ENCODE measurements at places on chromosomes 6 and 20.

DNA sequence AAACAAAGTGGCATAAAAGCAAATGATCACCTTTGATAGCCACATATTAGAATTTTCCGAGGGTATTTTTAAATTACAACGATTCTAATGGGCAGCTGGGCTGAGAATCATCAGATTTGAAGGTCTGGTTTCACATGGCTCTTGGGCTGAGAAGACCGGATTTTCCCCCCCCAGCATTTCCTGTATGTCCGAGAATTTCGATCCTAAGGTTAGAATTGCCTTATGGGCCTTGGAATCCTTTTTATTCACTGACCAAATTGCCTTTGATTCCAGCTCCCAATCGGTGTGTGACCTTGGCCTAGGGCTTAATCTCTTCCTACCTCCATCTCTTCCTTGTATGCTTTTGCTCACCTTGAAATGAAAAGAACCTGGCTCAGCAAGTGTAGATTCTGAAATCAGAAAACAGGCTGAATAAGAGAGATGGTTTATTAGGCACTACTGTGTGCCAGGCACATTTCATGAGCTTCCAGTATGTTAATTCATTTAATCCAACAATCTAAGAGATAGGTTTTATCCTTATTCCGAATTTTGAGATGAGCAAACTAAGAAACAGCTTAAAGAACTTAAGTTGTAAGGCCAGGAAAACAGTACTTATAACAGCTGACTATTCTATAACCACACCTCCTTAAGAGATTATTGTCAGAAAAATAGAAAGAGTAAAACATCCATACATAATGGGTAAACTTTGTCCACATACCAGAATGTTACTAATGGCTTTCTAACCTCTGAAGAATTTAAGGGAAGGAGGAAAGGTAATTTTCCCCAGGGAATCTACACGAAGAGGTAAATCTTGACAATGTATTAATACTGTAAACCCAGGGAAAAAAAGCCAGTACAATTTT lies 39.4 kb downstream of the HFE start:
- H3K27ac ChIP-seq: peak overlapping the region; percentile 96
- H3K36me3 ChIP-seq: peaks cover 12% of the 10 kb centered on the region
- H3K4me1 ChIP-seq: peaks cover 9% of the 10 kb centered on the region
- peak overlapping the region; percentile 99 for H3K4me3 ChIP-seq
- no peak for DNase-seq
- H3K27me3 ChIP-seq: no peaks in the 10 kb centered on the region

DNA sequence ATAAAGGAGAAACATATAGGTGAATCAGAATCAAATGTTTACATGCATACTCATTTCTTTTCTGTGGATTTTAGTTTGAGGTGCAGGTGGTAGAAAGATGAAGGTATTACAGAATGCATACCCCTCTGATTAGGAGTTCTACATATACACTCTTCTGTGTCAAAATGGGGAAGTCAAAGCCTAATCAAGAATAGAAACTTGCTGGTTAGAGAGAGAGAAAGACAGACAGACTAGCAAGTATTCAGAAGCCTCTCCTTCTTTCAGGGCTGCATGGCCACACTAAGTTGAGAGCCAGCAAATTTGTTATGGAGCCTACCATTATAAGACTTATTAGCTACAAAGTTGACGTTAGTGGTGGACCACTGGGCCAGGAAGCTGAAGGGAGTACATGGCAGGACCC lies 358.3 kb upstream of the EYS start:
- no peaks in the 10 kb centered on the region for H3K36me3 ChIP-seq
- H3K4me1 ChIP-seq: no peaks in the 10 kb centered on the region
- no peak for DNase-seq
- no peak overlapping the region for H3K27ac ChIP-seq
- H3K27me3 ChIP-seq: no peaks in the 10 kb centered on the region

DNA sequence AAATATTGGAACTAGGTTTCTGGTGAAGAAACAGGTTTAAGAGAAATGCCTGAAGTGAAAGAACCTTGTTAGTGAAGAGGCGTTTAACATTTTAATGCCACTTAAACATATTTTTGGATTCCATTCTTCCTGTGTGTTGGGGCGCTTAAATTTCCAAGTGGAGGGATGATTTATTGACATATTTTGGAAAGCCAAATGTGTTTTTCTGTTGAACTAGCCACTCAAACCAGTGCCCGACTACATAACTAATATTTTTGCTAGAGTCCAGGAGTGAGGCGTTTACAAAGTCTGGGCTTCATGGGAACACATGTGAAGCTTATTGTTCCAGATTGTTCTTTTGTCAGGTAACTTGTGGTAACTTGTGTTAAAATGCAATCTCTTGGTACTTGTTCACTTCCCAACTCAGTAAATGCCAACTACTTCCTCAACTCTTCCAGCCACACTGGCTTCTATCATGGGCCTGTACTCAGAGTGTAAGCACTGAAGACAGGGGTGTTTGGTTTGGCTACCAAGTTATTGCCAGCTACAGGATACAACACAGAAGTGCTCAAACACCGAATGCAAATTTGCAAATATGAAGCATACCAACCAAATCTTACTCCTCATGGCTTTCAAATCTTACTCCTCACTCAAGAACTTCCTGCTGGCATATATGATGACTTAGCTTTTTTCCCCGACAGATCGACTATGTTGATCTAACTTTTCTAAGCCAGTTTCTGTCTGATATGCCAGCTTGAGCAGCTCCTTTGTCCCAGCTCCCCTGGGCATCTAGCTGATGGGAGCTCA lies 2.0 kb upstream of the ZNFX1 start:
- DNase-seq: no peak
- H3K36me3 ChIP-seq: peaks cover 50% of the 10 kb centered on the region
- H3K27ac ChIP-seq: no peak overlapping the region
- peaks cover 21% of the 10 kb centered on the region for H3K4me1 ChIP-seq
- H3K27me3 ChIP-seq: no peaks in the 10 kb centered on the region
- H3K4me3 ChIP-seq: peak overlapping the region; percentile 94

DNA sequence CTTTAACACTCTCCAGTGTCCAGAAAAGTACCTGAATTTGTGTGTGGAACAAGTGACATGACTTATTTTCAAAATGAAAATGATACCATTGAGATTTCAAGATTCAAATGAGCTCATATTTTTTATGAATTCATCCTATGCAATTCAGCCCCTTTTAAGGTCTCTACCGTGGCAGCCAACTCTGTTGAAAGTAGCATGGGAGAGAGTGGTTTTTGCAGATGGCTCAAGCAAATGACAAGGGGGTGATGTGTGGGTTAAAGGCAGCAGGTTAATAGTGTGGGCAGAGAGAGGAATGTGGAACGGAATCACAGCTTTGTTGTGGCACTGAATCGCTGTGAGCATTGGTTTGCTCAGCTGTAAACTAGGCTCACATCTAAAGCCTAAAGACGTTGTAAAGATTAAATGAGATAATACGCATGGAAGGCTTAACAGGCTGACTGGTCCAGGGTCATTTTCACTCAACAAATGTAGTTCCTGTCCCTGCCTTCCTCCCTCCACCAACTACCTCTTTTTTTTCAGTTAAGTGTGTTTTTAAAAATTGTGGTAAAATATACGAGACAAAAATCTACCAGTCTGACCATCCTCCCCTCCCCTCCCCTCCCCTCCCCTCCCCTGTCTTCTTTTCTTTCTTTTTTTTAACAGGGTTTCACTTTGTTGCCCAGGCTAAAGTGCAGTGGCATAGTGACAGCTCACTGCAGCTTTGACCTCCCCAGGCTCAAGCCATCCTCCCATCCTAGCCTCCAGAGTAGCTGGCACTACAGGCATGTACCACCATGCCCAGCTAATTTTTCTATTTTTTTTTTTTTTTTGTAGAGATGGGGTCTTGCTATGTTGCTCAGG lies 114.7 kb upstream of the ZNF217 start:
- no peaks in the 10 kb centered on the region for H3K36me3 ChIP-seq
- no peak overlapping the region for H3K4me3 ChIP-seq
- no peak overlapping the region for H3K27ac ChIP-seq
- H3K4me1 ChIP-seq: no peaks in the 10 kb centered on the region
- H3K27me3 ChIP-seq: no peaks in the 10 kb centered on the region

Data from spinal cord (tissue), 10 donors.